ENCODE measurements at places on chromosomes 7 and 10.
A peak's percentile ranks its signal among the peaks of the same experiment; 100 is the strongest.

DNA sequence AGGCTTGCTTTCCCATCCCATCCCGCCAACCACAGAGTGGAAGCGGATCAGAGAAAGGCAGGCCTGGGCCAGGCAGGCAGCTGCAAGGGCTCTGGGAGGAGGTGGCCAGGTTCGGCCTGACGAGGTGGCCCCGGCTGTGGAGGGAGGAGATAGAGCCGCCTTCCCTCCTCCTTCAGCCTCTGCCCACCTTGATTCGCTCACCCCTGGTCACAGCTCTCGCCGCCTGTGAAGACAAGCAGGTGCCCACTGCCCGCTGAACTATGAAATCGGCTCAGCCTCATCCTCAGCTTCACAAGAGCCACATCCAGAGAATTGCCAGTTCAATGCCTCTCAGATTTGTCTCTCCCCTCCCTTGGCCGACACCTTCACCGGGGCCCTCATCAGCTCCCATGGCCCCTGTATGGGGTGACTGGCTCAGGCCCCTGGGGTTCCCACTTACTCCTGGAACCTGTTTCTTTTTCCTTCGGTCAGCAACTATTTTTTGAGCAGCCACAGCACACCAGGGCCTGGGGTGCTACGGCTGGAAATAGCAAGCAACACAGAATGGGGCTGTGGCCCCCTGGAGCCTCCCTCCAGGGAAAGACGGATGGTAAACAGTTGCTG lies 80.0 kb upstream of the CHST15 start:
- no peak for DNase-seq

DNA sequence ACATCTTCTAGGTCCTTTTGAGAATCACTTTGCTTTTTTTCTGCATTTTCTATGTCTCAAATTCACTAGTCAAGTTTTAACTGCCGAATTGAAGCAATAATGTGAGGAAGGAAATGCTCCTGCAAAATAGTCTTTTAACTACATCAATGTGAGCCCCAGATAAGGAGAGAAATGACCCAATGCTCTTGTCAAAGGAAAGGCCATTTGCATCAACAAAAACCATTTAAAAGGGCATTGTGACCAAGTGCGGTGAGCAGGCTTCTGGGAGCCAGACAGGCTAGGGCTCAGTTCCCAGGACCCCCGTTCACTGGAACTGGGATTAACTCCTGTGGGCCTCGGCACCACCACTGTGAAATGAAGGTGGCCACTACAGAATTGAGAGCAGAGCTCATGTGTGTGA lies 127.9 kb upstream of the EEPD1 start:
- DNase-seq, result peak; percentile 38

DNA sequence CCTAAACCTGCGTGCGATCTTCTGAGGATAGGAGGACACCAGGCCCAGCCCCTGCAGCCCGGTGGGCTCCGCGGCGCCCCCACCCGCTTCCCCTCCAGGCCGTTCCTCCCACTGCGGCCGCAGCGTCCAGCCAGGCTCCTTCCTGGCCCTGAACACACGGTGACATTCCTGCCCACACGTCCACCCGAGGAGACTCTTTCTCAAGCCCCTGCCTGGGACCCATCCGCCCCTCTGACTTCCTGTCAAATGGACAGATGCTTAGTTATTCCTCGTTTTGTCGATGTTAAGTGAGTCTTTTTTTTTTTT lies 32.4 kb upstream of the RNF32 start:
- DNase-seq, result no peak

DNA sequence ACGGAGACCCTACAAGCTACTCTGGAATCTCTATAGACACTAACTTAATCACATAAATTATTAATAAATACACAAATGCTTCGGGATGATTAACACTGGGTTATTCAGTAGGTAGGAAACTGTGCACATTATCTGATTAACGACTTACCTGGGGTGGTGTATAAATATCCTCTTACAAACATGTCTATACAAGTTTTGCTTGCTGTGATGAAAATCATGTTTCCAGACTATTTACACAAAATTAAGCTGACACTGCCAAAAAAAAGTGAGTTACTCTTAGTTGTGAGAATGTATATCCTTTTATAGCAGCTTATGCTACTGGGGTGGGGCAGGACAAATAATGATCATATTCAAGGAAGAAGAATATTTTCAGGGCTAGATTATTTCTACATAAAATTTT lies 314.6 kb downstream of the C7orf25 start:
- DNase-seq, result no peak

DNA sequence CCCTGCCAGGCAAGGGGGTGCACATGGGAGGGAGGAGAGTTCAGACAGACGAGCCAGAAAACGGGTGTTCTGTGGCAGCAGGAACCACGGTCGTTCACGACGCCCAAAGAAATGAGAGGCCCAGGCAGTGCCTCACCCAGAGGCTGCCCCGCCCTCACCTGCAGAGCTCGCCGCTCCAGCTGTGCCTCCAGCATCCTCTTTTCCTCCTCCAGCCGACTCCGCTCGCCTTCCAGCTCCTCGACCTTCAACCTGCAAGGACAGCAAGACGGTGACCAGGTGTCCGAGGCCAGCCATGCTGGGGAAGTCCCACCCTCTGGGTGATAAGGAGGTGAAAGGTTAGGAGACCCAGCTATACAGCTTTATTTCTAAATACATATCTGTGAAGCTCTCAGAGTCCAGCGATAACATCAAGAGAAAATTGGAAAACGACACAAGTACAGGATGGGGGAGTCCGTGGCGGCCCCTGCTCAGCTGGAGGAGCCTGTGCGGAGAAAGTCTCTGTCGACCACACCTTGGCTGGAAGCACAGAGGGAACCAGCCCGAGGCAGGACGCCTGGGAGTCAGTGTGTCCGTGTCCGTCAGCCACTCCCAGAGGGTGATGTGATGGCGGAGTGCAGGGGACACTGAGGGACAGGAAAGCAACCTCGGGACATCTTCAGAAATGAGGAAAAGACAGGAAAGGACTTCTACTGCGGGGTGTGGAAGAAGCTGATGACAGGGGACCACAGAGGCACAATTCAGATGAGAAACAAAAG lies 275.1 kb downstream of the MAD1L1 start:
- DNase-seq, result no peak

DNA sequence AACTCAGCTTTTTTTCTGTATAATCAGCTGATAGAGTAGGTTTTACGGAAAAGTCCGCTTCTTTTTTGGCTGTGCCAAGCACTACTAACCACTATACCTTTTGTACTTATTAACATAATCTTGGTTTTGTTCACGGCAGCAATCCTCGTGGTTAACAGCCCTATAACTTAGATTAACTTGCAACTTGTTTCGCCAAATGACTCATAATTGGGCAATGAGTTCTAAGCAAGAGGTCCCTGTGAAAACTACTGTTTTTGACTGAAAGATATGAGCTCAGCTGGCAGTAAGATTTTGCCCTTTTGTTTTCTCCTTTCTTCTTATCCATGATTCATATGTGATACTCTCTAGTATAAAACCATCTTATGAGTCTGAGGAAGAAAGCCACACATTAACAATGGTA lies 345.0 kb upstream of the PCDH15 start:
- DNase-seq, result no peak

GRCh38 chr7:39044489-39044888 lies 66.8 kb downstream of the POU6F2 start:
- DNase-seq, result no peak

DNA sequence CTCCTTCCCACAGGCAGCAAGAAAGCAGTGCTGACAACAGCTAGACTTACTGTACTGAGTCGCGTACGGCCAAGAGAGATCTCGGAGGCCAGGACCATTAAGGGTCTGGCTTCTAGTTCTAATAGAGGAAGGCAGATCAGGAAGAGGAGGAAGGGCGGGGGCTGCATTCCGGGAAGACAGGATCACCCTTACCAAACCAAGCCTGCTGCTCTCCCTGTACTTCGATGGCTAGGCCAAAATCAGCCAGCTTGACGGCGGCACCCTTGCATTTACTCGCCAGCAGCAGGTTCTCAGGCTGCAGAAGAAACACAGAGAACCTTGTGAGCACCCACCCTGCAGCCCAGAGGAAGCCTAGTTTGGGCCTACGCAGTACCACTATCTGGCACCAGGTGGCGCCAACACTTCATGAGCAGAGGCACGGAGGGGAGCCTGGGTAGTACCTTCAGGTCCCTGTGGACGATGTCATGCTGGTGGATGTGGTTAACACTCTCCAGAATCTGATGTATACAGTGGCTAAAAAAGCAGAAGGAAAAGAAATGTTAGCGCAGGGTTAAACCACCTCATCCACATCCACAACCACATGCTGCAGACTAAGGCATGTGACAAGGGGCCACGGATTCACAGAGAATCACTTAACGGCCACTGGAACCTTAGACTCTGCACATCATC lies 25.4 kb downstream of the CAMK2G start:
- peak; percentile 87 for DNase-seq

- DNase-seq, result no peak
Observed at GRCh38 chr10:14761372-14761771, 13.3 kb downstream of the FAM107B start.
